ENCODE measurements at places on chromosomes 1 and 21.

- no peak for DNase-seq
Observed at GRCh38 chr1:15323351-15323988, 76.4 kb downstream of the FHAD1 start.

DNA sequence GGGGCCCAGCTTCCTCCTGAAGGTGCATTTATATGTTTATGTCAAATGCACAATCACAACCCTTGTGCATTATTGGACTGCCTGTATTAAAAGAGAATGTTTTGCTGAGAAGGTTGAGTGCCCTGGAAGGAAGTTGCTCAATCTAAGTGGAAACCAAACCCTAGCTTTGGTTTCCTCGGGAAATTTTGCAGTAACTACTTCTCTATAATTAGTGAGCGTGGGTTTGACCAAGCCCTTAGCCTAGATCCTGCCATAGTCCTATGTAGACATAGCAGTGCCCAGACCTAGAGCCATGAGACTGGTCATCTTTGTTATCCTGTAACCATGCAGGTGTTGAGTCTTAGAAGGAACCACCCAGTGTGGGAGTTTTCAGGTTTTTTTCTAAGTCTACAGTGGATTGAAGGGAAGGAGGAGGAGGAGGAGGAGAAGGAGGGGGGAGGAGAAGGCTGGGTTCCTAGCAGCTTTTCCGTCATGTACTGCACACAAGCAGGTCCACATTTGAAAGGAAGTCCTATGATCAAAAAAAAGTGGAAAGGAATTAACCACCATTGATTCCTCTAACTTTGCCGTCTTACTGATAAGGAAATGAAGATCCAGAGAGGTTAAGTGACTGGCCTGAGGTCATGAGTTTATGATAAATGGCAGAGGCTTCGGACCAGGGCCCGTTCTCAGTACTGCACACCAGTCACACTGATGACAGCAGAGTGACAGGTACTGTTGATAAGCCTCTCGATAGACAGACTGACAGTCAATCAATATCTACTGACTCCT, 72.2 kb upstream of the LYST start:
- DNase-seq = no peak

- DNase-seq = peak; percentile 27
Observed at GRCh38 chr1:204791453-204792353, 79.0 kb upstream of the NFASC start.

DNA sequence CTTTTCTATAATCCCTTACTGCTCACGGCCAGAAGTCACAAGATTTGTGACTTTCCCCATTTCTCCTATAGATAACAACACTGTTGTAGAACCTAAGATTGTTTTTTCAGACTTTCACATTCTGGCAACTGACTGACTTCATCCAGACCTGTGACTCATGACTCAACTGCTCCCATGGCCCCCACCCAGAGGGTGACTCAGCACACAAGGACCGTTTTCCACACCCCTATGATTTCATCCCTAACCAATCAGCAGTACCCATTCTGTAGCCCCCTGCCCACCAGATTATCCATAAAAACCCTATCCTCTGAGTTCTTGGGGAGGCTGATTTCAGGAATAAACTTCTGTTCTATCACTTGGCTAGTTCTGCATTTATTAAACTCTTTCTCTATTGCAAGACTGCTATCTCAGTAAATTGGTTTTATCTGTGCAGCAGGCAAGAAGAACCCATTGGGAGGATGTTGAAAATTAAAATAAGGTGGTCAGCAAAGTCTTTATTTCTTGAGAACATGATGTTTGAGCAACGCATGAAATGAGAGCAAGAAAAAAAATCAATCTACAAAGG, 79.7 kb downstream of the NGF start:
- DNase-seq = no peak

- DNase-seq = no peak
Observed at GRCh38 chr1:174160109-174160473, 771 bp downstream of the RABGAP1L start.

- no peak for DNase-seq
Observed at GRCh38 chr1:185408700-185409270, 91.7 kb upstream of the IVNS1ABP start.

DNA sequence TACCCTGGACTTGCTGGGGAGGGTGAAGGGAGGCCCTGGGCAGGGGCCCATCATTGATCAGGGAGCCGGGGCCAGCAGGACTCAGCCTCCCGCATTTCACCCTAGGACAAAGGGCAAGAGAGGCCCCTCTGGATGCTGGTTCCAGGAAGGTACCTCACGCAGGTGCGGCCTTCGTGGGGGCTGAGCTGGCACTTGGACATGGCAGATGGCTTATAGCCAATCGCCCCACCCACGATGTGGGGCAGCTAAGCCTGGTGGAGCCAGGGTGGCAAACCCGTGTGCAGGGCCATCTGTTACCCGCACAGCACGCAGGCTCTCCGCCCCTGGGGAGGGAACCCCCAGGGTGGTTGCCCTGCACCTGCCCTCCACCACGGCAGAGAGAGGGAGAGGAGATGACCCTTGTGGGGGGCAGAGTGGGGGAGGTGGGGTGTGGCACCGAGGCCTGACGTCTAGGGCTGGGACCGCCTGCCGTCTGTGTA, 2.5 kb downstream of the TFF3 start:
- DNase-seq = peak; percentile 15

- DNase-seq = no peak
Observed at GRCh38 chr1:167824163-167824794, 89.7 kb downstream of the ADCY10 start.

DNA sequence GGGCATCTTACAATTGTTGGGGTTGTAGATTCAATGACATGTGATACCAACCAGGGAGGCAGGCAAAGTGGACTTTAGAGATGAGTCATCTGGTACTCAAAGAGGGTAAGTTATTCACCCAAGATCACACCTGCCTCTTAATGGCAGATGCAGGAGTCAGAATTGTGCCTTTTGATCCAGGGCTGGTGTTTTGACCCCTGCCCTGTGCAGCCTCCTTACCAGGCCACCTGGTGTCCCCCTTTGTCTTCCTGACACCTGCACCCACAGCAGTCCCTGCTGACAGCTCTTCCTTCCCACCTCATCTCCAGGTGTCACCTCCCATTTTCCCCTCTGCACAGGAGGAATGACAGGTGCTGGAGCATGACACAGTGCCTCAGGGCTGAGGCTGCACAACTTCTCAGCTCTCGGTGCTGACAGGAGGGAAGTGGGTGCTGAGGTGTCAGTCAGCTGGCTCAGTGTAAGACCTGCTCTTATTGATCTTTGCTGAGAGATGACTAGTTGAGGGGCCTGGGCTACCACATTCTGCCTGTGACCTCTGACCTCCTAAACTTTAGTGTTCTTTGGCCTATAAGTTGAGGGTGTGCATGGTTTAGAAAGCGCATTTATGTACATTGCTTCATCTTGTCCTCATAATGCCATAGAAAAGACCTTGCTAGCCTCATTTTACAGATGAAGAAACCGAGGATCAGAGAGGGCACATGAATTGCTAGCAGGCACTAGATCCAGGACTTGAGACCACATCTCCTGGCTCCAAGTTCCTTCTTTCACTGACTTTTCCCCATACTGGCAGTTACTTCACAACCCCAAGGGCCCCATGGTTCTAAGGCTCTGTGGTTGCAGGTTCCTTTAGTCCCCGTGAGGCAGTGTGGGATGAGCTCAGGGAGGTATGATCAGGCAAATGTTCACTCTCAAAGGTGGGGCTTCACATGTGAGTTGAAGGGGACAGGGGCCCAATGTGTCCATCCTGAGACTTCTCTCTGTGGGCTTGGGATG, 31.3 kb downstream of the CACNA1E start:
- DNase-seq = peak; percentile 79

GRCh38 chr1:218916720-218917119, 257.0 kb upstream of the LYPLAL1 start:
- DNase-seq = no peak

- DNase-seq = no peak
Observed at GRCh38 chr21:27515676-27516075, 548.8 kb upstream of the ADAMTS5 start.

DNA sequence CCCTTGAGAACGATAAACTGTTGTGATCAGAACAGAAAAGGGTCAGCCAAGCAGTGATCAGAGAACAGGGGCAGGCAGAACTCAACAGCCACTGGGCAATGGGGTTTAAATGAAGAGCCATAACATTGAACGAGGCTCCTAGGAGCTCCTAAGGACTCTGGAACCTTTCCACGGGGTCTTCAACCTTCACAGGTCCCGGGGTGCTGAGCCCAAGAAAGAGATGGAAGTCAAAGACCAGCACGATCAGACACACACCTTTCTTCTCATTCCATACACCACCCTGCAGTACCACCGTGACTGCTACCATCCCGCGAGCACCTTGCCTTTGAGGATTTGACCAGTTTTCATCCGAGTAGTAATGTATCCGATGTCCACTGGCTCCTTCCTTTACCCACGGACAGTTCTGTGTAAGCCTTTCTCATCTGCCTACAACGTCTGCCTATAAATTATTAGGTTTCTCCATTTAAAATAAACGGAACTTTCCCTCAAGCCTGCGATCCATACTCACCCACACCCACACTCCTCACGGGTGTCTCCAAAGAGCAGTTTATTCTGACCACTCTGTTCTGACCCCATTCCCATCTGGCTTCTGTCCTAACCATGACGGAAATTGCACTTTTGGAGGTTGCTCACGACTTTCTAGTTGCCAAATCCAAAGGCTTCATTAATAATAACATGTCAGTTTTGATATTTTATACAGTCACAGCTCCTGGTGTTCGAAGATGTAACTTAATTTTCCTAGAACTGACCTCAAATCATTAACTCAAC, 16.8 kb upstream of the HHAT start:
- no peak for DNase-seq

- DNase-seq = no peak
Observed at GRCh38 chr1:119222271-119222670, 81.8 kb upstream of the WARS2 start.

DNA sequence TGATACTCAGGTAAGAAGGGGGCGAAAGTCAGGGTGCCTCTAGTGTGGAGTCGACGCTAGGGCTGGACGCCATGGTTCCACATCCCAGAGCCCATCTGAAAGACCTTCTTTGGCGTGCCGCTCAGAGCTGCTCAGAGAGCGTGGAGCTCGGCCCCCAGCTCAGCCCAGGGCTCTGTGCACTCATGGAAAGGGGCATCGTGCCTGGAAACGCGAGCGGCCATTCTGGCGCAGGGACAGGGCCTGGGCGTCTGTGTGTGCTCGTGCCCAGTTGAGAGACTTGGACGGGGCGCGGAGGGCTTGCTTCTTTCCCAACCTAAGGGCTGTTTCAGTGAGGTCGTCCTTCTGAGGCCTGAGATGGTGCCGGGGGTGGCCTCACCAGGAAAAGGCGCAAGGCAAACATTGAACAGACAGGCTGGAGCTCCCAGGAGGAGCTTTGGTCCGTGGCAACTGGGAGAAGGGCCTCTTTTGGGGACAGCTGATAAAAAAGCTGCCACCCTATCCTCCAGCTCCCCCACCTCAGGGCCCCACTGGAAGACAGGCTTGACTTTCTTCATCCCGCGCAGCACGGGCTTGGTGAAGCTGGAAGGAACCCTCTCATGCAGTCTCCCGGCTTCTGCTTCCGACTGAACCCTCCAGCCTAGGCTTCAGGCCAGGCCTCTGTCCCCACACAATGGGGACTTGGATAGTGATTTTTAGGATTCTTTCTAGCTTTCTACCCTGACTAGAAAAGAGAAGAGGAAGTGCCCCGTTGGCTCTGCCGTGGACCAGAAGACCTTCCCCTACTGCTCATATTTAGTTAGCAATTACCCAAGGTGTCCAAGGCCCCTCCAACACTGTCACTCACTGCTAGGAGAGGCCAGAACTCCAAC, 77.1 kb downstream of the CD58 start:
- DNase-seq = no peak

GRCh38 chr1:22876359-22877111, 96.1 kb downstream of the LACTBL1 start:
- DNase-seq = no peak

- no peak for DNase-seq
Observed at GRCh38 chr1:83776913-83777757, 221.8 kb downstream of the TTLL7 start.

DNA sequence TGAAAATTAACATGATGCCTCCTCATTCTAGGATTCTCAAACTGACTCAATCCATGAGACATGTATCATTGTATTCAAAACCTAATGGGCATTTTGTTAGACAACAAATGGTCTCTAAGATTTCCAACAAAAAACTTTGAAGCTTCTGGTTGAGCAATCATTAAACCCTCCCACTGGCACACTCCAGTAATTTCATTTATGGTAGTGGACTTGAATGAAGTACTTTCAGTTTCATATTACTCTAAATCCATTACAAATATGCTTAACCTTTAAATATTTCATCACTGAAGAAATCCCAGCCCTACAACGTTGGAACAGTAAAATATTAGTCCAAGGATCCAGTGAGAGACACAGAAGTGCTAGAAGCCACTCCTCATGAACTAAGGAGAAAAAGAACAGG, 43.5 kb downstream of the GBP6 start:
- DNase-seq = no peak

DNA sequence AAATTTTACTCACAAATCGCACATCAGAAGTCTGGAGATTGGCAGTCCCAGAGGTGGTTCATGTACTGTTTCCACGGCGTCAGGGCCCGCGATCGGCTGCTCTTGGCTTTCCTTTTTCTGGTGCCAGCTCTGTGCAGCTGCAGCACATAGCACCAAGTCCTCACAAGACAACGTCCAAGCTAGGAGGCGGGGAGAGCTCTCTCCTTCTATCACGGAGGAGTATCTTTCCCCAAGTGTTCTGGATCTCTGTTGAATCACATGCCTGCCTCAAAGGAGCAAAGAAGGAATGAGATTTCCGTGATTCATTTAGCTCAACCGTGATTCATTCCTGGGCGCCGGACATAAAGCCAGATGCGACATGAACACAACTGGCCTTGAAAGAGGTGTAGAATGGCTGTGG, 25.5 kb downstream of the MT1HL1 start:
- no peak for DNase-seq

DNA sequence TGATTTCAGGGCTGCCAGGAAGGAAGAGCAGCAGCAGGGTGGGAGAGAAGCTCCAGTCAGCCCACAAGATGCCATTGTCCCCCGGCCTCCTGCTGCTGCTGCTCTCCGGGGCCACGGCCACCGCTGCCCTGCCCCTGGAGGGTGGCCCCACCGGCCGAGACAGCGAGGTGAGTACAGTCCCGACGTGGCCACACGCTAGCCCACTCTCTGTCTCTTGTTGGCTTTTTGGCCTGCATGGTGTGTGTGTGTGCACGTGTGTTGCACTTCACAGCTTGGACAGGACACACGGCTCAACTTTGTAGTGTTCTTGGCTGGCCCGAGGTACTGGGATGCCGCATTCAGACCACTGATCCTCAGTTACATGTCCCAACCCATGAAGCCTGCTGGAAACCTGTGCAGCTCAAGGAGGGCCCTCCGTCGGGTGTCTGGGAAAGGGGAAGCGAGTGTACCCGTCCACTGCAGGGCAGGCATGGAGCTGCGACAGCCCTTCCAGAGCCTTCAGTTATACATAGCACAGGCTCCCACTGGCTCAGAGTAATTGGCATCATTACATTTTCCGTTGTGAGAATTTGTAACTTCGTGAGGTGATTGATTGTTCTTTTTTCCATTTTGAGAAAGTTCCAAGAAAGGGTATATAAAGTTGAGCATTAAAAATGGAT, 454 bp downstream of the CORT start:
- no peak for DNase-seq

DNA sequence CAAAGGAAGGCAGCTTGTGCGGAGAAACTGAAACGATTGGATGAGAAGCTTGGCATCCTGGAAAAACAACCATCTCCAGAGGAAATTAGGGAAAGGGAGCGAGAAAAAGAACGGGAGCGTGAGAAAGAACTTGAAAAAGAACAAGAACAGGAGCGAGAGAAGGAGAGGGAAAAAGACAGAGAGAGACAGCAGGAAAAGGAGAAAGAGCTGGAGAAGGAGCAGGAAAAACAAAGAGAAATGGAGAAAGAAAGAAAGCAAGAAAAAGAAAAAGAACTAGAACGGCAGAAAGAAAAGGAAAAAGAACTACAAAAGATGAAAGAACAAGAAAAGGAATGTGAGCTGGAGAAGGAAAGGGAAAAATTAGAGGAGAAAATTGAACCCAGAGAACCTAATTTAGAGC, 47.2 kb downstream of the PRRC2C start:
- DNase-seq = no peak
